Frontal cortex (tissue), 4 donors: ENCODE measurements at places on chromosomes 3 and 15.
A peak's percentile ranks its signal among the peaks of the same experiment; 100 is the strongest.

DNA sequence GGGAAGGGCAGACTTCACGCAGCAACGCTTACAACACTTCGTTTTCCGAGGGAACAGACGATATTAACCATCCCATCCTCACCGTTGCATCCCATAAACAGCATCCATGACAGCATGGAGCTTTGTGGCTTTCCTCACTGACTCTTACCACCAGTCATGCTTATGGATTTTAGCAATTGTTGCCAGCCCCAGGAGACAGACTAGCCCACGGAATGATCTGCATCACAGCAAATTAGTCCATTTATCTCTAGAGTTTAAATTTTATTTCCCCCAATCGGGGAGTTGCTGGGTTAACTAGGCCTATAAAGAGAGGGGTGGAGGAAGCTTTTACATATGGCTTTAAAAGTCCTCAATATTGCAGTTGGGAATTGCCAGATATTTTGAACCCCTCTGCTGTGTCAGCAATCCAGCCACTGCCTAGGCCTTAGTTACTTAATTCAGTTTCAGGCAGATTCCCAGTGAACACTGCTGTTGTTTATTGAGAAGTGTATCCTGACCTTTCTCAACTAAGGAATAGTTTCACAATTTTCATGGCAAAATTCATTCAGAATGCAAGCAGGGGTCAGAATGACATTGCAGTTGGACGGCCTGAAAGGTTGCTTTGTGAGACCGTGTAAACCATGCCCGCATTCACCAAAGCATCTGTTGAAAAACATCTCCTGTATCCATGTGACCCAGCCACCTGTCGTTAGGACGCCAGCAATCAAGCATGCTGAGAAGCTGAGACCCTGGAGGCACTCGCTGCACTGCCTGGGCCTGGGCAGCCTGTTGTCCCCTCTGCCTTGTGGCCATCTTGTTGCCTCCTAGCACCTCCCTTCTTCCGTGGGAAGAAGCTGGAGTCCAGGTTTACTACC lies 397.4 kb upstream of the TPM1 start:
- no peak for DNase-seq

- no peak for DNase-seq
Observed at GRCh38 chr3:197408177-197408957, 110.0 kb upstream of the DLG1 start.

DNA sequence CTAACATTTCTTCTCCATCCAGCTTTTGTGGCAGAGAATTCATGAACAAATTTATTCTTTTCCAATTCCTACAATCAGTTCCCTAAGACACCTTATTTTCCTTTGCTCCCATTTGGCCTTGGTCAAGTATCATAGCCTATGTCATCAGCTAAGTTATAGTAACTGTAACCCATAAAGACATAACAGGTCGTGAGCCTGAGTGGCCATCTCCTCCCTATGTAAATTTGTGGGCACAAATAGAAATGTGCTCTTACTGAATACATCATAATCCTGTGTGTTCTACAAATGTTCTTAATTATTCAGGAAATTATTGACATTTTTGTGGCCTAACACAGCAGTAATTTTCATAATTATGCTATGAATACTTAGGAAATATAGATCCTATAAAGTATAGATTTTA lies 108.9 kb upstream of the ZNF717 start:
- no peak for DNase-seq

DNA sequence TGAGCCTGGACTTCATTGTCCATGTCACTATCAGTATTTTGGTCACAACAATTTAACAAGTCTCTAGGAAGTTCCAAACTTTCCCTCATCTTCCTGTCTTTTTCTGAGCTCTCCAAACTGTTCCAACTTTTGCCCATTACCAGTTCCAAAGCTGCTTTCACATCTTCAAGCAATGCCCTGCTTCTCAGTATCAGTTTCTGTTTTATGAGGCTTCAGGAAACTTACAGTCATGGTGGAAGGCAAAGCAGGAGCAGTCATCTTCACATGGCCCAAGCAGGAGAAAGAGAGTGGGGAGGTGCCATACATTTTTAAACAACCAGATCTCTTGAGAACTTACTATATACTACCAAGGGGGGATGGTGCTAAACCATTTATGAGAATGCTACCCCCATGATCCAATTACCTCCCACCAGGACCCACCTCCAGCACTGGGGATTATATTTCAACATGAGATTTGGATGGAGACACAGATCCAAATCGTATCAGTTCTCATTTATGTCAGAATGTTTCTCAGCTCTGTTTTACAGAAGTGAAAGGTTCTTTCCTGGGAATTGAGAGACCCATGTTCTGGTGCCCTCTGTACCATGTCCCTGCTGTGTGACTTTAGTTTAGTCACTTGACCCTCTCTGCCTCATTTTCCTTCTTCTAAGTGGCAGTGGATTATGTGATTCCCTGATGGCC lies 169.7 kb downstream of the PLCL2 start:
- DNase-seq = no peak

DNA sequence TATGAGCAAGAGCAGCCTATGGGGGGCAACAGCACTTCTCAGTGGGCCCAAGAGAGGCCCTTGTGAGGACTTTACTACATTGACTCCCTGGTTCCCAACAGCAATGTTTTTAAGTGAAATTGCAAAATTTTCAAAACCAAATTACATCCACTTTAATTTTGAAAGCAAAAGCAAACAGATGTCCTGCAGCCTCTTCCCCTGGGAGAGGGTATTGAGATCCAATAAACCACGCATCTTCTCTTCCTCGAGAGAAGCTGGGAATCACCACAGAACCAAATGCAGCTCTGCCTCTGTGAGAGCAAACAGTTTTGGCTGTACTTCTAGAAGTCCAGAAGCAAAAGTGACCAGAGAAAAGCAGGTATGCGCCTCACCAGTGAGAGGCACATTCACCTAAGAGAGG lies 25.2 kb downstream of the NMNAT3 start:
- no peak for DNase-seq

- DNase-seq = no peak
Observed at GRCh38 chr3:15858547-15859506, 61.0 kb upstream of the ANKRD28 start.

DNA sequence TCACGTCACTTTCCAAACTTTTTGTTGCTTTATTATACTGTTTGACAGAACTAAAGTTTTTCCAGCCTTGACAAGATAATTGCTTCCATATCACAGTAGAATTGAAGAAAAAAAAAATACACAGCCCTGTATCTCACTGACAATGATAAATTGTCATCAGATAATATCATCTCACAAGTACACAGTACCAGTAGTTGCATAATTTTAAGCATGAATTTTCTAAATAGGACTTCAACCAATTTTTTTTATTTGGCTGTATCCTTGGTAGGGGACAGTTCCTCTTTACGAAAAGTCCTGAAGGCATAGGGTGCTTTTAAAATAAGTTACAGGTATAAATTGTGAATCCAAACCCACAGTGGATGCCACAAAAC lies 230.7 kb downstream of the ATP8B4 start:
- DNase-seq = no peak

DNA sequence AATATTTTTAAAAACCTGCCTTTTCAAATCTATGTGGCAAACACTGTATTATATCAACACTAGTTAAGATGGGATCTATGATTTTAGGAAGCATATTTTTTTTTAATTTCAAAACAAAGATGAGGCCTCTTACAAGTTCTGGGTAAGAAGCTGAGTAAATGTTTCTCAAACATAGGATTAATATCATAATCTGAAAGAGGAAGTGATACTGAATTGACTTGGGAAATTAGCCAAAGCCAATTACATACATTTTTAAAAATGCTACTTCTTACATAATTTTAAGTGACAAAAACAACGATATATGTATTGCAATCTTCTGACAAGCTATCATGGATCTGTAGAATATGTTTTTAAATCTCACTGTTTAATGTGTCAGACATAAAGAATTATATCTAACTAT lies 135.1 kb upstream of the UBP1 start:
- no peak for DNase-seq

GRCh38 chr15:98996169-98996568 lies 11.4 kb downstream of the PGPEP1L start:
- DNase-seq = no peak

- no peak for DNase-seq
Observed at GRCh38 chr3:5120446-5120845, 1.6 kb upstream of the ARL8B start.

- no peak for DNase-seq
Observed at GRCh38 chr15:65056868-65057548, 10.8 kb downstream of the RASL12 start.

- DNase-seq = no peak
Observed at GRCh38 chr3:70726096-70726938, 413.9 kb upstream of the MDFIC2 start.

GRCh38 chr15:33934921-33935320 lies 33.4 kb upstream of the CHRM5 start:
- DNase-seq = no peak

- DNase-seq = no peak
Observed at GRCh38 chr3:13215940-13216546, 142.8 kb upstream of the IQSEC1 start.

DNA sequence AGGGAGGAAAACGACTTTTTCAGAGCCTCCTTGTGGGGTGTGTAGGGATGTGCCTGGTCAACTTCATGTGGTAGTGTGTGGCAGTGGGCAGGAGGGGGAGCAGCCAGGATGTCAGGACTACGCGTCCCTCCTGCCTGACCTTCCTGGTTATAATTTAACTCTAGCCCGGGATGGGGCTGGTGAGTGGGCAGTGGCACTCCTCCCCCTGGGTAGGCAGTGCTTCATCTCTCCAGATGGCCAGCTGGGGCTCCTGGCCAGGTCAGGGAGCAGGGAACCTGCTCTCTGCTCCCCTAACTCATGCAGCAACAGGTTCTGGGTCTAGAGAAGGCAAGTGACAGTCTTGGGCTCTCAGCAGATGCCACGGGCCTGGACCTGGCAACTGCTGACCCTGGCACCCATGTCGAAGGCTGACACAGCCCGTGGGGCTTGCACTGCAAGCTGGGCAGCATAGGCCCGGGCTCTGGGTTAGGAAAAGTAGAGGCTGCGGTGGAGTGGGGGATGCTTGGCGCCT lies 2.6 kb downstream of the ITIH4 start:
- DNase-seq = no peak

DNA sequence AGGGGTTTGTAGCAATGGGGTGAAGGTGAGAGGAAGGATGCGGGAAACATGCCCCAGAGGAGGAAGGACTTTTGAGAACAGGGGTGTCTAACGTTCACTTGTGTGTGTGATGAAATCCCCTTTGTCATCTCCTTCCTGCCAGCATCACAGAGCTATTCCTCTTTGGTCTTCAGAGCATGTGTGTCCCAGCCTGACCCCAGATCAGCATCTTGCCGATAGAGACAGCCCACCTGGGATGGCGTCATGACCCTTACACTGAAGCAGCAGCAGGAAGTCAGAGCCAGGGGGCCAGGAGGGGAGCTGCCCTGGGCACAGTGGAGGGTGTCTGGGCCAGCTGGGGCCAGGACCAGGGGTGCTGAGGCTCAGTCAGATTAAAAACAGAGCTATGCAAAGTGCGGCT lies 29.9 kb upstream of the GRIP2 start:
- DNase-seq = no peak

DNA sequence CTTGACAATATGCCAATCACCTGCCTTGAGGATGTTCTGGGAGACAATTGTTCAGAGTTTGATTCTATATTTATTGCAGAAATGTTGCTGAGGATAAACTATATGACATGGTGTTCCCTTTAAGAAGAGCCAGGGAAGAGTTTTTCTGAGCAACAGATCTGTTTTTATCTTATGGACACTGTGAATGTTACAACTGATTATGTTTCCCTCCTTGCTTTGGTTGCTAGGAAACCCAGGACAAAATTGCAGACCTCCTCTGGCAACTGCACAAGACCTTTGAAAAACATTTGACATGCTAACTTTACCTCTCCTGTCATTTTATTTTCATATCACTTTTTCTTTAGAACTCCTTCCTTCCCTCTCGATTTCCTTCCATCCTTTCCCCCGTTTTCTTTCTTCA lies 8.2 kb upstream of the TM6SF1 start:
- DNase-seq = no peak

GRCh38 chr3:71031181-71031580 lies 552.3 kb downstream of the FOXP1 start:
- no peak for DNase-seq

- DNase-seq = no peak
Observed at GRCh38 chr3:134718726-134719125, 67.9 kb upstream of the KY start.

DNA sequence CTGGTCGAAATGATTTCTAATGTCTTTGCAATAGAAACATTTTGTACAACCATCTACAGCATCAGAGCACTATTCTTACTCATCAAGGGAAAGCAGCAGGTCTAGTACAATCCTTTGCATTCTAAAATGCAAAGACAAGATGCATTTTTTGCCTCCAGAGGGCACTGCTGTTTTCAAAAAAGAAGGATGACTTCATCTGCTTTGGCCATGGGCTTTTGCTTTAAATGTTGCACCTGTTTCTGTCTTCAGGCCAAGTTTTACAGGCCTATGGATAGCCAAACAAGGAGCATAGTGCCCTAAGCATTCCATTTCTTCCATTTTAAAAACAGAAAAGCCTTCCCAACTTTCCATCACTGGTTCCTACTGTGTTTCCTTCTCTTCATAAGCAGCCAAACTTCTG lies 3.4 kb downstream of the PARP9 start:
- DNase-seq = no peak

DNA sequence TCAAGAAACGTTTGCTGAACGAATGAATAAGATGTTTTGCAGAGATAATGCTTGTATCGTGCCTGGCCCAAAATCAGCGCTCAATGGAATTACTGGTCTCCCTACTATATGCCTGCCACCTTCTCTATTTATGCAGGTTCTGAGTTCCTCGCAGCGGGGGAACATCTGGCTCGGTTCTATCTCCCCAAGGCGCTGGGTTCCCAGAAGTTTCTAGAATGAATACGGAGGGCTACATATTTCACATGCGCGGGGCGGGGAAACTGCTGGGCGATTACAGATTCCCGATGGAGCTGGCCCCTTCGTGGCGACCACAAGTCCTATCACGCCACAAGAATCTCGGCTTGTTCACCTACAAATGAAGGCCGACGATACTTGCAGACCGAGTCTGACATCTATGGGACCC lies 411 bp upstream of the EIF2B5 start:
- peak; percentile 38 for DNase-seq

DNA sequence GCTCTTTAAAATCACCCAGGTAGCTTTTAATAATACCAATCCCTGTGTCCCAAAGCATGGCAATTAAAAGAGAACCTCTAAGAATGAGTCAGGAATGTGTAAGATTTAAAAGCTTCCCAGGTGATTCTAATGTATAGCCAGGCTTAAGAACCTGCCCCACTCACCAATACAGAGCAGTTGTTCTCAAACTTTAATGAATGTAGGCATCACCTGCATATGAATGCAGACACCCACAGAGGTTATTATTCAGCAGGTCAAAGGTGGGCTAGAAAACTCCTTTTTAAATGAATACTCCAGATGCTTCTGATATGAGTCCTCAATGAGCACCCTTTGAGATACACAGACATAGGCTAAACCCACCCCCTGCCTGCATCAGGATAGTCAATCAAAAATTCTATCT lies 298.1 kb upstream of the KCNMB2 start:
- DNase-seq = no peak

- DNase-seq = no peak
Observed at GRCh38 chr3:14363379-14363778, 39.0 kb upstream of the SLC6A6 start.

- no peak for DNase-seq
Observed at GRCh38 chr3:138933981-138934691, 12.8 kb downstream of the FOXL2 start.
